ENCODE measurements at places on chromosomes 12 and 14. TPM values are rescaled to one million over a fixed set of nuclear protein-coding genes. Genes with fewer than 3 reads are reported as not detected.

KLRF1 gene
- 0.11 TPM for total RNA-seq

NT5DC3 gene
- total RNA-seq: 4.2 TPM

- no peak for DNase-seq
Observed at GRCh38 chr12:7175493-7175892, 14.0 kb upstream of the PEX5 start.

DNA sequence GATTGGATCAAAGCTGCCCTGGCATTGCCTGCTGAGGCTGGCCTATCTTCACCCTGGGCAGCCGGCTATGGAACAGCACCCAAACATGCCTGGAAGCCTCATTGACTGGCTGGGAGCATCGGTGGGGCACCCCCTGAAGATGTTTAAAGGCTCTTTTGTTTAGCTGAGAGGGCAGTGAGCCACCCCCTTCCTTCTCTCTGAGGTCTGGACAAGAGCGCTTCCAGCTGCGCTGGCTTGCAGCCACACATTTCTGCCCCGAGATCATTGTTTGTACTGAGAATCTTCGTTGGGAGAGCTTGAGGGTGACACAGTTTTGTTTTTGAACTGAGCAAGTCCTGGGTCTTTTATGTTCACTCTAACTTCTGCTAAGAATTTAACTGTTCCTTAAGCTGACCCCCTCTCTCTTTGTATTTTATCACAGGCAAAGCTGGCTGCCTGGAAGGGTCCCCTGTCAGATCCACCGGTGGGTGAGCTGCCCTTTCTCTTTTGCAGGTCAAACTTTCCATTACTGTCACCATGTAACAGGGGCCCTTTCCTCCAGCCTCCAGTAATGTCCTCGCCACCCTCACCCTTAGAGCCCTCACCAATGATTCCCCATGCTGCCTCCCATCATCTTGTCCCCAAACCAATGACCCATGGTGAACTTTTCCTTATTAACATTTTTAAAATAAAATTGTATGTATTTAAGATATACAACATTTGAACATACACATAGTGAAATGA lies 212.2 kb downstream of the KIF26A start:
- DNase-seq: no peak

All from pulmonary artery endothelial cell (primary cell).